ENCODE measurements at places on chromosomes 12 and 14.
A peak's percentile ranks its signal among the peaks of the same experiment; 100 is the strongest.

- DNase-seq: peak; percentile 3
Observed at GRCh38 chr12:67161322-67161918, 107.7 kb upstream of the CAND1 start.

- DNase-seq: no peak
Observed at GRCh38 chr14:75542588-75543091, 20.4 kb downstream of the BATF start.

- no peak for DNase-seq
Observed at GRCh38 chr14:59564366-59564765, 12.2 kb downstream of the CCDC175 start.

GRCh38 chr12:27530157-27530922 is 6.3 kb downstream of the PPFIBP1 start:
- DNase-seq: no peak

DNA sequence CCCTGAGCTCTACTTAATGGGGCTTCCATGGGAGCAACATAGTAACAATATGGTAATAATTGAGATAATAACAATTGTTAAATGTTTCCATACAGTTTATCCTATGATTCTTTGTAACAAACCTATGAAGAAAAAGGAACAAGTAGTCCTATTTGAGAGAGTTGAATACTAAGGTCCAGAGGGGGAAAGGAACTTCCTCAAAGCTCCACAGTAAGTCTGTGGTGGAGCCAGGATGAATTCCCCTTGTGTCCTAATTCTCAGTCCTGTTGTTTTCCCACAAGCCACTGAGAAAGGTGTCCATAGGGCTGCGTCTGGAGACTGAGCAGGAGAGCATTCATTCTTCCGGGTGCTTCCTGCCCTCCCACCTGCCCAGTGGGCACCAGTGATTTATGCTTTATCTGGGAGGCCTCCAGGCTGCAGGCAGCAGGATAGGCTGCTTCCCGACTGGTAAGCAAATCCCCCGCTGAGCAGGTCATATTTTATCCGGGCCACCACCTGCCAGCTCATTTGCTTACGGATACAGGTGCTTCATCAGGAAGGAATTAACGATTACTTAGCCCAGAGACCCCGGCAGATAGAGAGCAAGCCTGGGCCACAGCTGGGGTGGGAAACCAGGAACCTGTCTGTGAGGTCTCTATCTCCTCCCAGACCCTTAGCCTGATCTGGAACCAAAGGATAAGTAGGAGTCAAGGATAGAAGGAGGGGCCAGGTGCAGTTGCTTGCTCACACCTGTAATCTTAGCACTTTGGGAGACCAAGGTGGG is 33.9 kb upstream of the FAM222A start:
- no peak for DNase-seq

- no peak for DNase-seq
Observed at GRCh38 chr14:104555430-104556255, 23.9 kb upstream of the C14orf180 start.

DNA sequence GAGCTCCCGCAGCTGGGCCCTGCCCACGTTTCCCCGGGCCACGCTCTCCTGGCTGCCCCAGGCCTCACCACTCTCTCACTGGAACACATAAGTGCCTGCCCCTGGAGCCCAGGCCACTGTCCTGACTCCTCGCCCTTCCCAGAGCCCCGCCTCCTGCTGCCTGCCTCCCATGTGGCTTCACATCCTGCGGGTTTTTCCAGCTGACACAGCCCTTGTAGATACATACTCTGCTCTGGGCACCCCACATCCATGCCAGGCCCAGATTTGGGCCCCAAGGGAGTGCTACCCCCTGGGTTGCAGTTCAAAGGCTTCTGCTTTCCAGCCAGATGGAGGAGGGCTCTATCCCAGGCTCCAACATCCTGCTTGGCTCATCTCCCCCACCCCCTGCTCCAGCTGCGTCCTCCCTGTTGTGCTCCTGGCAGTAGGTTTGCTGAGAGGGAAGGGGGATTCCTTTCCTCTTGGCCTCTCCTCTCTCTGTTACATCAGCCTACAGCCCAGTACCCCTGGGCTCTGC is 60.1 kb downstream of the TSPAN9 start:
- no peak for DNase-seq

GRCh38 chr12:76288218-76288617 is 60.0 kb downstream of the BBS10 start:
- no peak for DNase-seq

GRCh38 chr12:3651585-3652424 is 101.1 kb downstream of the CRACR2A start:
- DNase-seq: no peak

DNA sequence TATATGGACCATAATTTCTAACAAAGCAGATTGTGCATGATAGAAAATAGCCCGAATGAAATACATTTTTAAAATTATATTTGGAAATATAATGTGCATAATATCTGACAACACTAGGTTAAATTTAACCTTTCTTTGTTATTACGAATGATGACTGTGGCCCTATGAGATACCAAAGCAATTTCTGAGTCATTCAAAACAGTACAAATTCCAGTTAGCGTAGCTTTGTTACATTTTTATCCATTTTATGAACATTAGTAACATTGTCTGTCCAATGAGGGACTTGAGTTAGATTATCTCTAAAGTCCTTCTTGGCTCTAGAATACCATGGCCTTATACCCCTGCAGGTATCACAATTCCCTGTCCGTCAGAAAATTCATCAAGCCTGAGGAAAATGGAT is 39.0 kb upstream of the REP15 start:
- no peak for DNase-seq
